ENCODE measurements at places on chromosomes 4 and X. TPM values are rescaled to one million over a fixed set of nuclear protein-coding genes. Genes with fewer than 3 reads are reported as not detected.

The DGKK gene
- total RNA-seq, result not detected

The GPR50 gene
- not detected for total RNA-seq

The SMR3B gene
- not detected for total RNA-seq

The DUSP21 gene
- not detected for total RNA-seq

The UGT2B15 gene
- total RNA-seq, result not detected

The S100G gene
- total RNA-seq, result not detected

The ANOS1 gene
- 2.4 TPM for total RNA-seq

The CFP gene
- total RNA-seq, result under 0.01 TPM

The PITX2 gene
- total RNA-seq, result 0.43 TPM

The MAGEB1 gene
- not detected for total RNA-seq

The PAGE4 gene
- not detected for total RNA-seq

The LEF1 gene
- total RNA-seq, result not detected

The CCDC110 gene
- total RNA-seq, result 0.39 TPM

The PRKG2 gene
- 0.39 TPM for total RNA-seq

The MAGEA1 gene
- total RNA-seq, result not detected

The XAGE1A gene
- not detected for total RNA-seq

The ENOX2 gene
- total RNA-seq, result 5.1 TPM

The AVPR2 gene
- total RNA-seq, result not detected

The PWWP3B gene
- total RNA-seq, result 5.1 TPM

The DACH2 gene
- not detected for total RNA-seq

The TMSB15B gene
- total RNA-seq, result 7.9 TPM

The F8 gene
- total RNA-seq, result 2.6 TPM

The DDIT4L gene
- not detected for total RNA-seq

The XG gene
- 25.3 TPM for total RNA-seq

The XK gene
- 0.39 TPM for total RNA-seq

The MAGED4B gene
- 47.8 TPM for total RNA-seq

The BRS3 gene
- not detected for total RNA-seq

The ARHGEF38 gene
- total RNA-seq, result not detected

The AADAT gene
- 18.8 TPM for total RNA-seq

The ITGB1BP2 gene
- total RNA-seq, result 3.1 TPM

The KLF8 gene
- total RNA-seq, result 22.0 TPM

The MAGEE1 gene
- 3.1 TPM for total RNA-seq
